Stimulated activated CD8-positive, alpha-beta memory T cell treated with anti-CD3 and anti-CD28 coated beads, Interleukin-7, amount 100 ng/mL, for 1 hour (primary cell): ENCODE measurements at places on chromosomes 1 and 21.

DNA sequence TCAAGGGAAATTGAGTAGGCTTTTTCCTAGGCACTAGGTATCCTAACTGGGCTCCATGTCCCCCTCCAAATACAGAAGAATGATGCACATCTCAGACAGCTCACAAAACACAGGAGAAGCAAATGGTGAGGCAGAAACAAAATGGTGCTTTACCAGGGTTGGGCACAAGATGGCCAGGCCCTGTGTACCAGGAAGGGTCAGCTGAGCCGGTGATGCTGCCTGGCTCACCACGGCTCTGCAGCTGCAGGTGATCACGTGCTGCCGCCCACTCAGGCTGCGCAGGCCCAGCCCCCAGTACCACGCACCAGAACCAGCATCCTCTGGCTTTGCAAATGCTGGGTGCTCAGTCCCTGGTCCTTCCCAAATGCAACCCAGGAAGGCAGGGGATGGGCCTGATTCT lies 993 bp upstream of the DSCAM start:
- no peak for DNase-seq

DNA sequence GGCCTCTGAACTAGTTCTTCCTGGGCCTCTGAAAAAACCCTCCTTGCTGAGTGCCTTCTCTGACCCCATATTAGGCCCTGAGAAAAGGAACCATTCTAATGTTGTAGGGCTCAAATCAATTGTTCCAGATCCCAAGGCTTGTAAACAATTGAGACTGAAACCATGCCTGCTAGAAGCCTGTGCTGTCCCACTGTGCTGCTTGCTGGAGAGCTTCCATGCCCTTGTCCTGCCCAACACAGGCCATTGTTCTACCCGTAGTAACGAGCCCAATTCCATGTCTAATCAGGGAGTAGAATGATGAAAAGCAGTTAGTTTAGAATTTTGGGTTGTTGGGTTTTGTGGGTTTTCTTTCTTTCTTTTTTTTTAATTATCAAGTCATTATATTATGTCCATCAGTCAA lies 47.4 kb downstream of the ZNF281 start:
- no peak for DNase-seq

- DNase-seq = no peak
These were observed 3.1 kb downstream of the KRTAP10-8 start for GRCh38 chr21:44614961-44615391.

DNA sequence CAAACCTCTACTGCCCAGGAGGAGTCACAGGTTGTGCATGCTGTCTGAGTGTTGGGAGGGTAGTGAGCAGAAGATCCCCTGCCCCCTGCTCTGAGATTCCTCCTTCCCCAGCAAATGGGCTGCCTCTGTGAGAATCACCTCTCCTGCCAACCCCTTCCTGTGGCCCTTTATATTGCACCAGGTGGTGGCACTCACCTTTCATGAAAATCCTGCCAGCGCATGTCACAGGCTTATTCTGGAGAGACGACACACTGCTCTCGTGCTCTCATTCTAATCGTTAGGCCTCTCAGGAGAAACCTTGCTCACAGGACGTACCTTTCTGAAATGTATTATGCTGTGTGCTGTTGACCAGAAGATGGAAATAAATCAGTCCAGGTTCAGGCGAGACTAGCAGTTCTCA lies 113.7 kb downstream of the RGL1 start:
- DNase-seq = no peak

DNA sequence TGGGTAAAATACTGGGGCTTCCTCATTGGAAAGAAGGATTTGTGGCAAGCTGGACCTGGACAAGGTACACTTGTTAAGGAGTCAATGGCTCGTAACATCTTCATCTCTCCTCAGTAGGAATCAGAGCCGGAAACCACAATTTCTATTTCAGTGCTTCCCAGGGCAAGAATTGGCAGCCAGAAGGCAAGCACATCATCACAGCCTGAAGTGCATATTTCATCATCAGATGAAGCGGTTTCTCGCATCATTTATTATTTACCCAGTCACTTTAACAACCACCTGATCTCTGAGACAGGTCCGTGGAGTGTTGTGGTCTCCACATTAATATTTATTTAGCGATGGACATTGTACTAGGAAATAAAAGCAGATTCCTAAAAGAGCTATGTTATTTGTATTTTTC lies 55.0 kb downstream of the KCNJ15 start:
- DNase-seq = no peak

DNA sequence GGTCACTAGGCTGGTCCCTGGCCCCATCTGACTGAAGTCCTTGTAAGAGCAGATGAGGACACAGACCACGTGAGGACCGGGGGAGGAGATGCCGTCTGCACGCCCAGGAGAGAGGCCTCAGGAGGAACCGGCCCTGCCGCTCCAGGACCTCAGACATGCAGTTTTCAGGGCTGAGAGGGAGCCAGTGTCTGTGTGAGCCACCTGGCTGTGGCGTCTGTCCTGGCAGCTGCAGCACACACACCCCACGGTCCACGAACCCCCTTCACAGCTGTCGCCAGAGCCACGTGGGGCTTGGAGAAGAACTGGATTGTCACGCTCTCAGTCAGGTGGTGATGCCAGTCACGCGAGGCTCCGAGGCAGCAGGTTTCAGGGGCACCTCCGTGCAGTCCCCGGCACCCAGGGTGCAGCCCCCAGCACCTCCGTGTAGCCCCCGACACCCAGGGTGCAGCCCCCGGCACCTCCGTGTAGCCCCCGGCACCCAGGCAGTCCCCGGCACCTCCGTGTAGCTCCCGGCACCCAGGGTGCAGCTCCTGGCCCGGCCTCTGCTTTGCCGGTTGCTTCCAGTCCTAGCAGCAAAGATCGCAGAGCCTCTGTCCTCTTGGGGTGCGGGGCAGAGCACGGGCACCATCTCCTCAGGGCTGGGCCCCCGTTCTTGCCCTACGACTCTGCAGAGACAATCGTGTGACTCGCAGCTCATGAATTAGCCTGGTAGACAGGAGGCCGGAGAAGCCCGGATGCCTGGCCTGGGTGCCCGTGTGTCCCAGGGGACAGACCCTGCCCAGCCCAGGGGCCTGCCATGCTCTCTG lies 19.0 kb upstream of the SUMO3 start:
- DNase-seq = no peak

GRCh38 chr1:59976194-59977074 lies 49.9 kb upstream of the CYP2J2 start:
- peak; percentile 13 for DNase-seq

DNA sequence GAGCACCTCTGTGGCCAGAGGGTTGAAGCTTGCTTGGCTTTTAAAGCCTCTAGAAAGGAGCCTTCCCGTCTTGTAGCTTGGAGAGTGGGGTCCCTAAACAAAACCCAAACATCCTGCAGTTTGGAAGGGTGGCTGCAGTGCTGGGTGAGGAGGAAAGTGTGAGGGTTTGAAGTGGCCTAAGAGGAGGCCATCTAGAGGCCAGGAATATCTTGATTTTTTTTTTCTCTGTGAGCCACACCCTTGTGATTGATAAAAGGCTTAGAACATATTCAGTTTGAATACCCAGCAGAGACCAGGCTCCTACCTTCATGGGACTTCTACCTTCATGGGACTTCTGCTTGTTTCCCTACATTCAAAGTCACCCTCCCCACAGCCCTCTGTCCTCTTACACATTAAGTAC lies 37.3 kb upstream of the PIGV start:
- no peak for DNase-seq

DNA sequence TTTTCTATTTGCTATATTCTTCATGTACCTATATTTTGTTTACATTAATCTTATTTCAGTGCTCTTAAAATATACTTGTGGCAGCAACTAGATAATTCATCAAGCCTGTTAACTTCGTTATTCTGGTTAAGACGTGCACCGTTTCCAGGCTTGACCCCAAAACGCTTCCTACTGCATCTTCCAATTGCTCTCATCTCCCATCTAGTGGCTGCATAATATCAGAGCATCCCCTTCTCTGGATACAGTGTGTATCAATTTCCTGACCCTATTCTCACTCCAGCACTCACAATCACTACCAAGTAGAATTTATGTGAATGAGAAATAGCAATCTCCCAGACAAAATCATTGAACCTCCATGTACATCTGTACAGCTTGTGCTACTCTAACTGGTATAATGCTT lies 1280.3 kb upstream of the B3GALT2 start:
- DNase-seq = no peak

- no peak for DNase-seq
These were observed 80.4 kb upstream of the EFHD2 start for GRCh38 chr1:15329104-15329820.

- DNase-seq = no peak
These were observed 79.5 kb downstream of the NR5A2 start for GRCh38 chr1:200107004-200107470.

DNA sequence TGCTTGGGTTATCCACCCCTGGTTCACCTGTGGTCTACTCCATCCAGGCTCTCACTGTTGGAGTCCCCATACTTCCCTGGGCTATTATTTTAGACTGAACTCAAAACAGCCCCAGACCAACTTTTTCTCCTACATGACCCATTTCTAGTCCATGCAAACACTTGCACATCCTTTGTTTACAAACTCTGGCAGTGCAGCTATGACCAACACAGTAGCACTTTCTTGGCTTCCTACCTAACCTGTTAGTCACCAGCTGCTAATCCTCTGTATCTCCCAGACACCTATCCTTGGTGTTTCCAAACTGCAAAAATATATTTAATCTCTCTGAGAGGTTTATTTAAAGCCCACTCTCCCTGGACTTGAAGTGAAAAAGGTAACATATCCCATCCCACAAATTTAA lies 90.8 kb downstream of the DDAH1 start:
- no peak for DNase-seq

- no peak for DNase-seq
These were observed 82.1 kb upstream of the CCDC190 start for GRCh38 chr1:162942916-162943559.
